ENCODE measurements at places on chromosomes 7 and 10.
A peak's percentile ranks its signal among the peaks of the same experiment; 100 is the strongest.

DNA sequence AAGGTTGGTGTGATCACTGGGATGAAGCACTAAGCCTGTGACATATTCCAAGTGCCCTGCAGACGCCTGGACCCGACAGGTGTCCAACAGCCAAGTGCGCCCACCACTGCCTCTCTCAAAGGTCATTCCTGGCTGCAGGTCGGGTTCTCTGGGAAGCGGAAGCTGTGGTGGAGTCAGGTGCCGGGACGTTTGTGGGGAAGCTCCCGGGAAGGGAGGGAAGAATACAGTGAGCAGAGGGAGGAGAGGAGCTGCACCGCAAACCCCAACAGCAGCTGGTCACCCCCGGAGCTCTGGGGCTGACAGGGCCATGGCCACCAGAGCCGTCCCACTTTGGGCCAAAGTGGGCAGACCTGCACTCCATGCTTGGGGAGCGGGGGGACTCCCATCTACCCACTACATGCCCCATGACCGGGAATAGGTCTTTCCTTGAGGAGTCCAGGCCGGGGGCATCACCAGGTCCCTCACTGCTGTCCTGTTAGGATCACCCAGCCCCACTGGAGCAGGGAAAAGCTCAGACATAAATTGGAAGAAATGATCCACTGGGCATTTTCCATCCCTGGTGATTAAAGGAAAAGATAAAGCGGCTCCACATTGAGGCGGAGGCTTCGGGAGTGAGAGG, 84.5 kb upstream of the PPP2R2D start:
- DNase-seq = no peak

DNA sequence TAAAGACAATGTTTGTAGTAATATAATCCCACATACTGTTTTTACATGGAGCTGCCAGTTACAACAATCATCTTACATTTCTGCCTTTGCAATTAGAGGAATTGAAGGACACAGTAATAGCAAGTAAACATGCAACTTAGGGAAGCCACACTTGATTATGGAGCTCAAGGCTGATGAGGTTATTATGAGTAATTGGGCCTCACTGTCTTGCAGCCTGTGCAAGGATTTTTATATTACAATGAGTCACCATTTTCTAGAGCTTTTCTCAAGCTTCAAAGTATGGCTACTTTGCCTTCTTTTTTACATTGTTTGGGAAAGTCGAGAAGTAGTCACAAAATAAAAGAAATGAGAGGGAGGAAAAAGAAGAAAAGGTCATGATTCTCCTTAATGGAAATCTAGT, 226.4 kb downstream of the KIAA1217 start:
- DNase-seq = no peak

DNA sequence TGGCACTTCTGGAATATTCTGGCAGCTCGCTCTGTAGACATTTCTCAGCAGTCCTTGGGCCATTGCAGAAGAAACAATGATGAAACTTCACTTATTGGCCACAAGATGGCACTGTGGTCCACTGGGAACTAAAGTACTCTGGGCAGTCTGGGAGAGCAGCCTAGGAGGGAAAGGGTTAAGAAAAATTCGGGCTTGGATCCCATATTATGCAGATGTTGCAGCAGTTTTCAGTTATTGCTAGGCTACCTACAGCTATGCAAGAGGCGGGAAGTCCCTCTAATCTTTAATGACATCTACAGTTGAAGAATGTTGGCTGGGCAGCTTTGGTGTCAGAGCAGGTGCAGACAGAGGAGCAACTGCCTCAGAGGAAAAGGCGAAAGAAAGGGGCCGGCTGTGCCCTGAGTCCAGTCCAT, 201.7 kb upstream of the PRSS58 start:
- peak; percentile 79 for DNase-seq

GRCh38 chr7:38699471-38699870, 68.3 kb upstream of the AMPH start:
- DNase-seq = peak; percentile 62

GRCh38 chr10:21261842-21262294, 263.6 kb downstream of the SKIDA1 start:
- DNase-seq = no peak

- no peak for DNase-seq
These were observed 160.6 kb downstream of the SFMBT2 start for GRCh38 chr10:7250236-7250635.

DNA sequence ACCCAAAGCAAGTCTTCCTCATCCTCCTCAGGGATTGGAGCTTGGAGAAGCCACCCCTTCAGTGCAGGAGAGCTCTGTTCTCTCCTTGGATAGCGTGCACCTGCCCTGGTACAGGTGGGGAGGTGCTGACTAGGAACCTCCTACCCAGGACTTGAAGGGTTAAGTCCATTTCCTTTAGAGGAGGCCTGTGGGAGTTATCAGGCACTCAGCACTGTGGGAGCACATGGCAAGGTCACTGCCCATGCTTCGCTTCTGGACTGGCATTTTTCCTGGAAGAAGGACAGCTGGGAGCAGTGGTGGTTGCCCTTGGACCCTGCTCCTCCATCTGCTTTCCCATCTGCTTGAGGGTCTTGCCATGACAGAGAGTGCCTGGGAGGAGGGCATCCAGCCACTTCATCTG, 142.8 kb downstream of the CXCL12 start:
- DNase-seq = no peak

DNA sequence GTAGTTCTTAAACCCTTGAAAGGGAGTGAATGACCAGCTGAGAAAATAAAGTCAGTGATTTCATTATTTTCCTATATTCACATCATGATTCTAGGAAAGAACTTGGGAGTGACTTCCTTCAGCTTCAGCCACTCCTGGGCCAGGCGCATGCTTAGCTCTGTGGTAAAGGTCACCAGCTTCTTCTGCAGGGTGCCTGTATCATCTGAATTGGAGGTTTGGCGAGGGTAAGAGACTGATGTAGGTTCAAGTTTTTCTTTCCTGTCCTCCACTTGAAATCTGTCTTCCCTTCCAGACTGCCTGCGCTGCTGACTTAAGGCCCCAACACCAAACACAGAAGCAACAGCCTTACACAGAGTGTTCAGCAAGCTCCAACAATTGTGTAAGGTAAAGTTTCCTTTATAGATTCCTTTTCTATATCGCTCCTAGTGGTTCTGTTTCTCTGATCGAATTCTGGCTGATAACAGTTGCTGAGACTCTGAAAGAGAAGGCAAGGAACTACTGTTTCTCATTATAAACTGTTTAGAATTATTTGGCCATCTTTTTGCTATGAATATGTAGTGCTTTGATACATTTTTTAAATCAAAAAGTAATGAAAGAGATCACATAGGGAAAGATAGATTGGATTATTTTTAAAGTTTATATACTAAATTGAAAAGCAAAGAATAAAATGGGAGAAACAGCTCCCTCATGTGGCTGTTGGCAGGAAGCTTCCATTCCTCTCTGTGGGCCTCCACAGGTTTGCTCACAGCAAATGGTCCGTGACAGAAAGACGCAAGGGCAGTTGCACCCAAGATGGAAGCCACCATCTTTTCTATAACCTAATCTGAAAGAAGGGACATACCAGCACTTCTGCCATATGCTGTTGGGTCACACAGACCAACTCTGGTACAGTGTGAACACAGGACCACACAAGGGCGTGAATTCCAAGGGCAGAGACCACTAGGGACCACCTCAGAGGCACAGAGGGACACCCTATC, 14.0 kb downstream of the GATAD1 start:
- peak; percentile 64 for DNase-seq

DNA sequence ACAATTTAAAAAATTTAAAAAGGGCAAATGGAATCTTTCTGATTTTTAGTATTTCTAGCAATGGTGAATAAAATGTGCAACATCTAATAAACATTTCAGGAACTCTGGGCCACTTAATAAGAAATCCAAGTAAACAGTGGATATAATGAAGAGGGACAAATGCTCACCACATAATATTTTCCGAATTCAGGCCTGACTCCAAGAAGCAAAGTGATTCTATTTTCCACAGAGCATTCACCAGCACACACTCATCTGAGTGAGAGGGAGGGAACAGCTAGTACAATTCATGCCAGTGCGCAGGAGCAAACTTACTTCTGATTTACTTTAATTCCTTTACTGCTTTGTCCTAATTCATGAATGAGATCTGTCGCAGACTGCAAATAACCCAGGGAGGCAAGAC, 10.1 kb downstream of the NPVF start:
- no peak for DNase-seq

DNA sequence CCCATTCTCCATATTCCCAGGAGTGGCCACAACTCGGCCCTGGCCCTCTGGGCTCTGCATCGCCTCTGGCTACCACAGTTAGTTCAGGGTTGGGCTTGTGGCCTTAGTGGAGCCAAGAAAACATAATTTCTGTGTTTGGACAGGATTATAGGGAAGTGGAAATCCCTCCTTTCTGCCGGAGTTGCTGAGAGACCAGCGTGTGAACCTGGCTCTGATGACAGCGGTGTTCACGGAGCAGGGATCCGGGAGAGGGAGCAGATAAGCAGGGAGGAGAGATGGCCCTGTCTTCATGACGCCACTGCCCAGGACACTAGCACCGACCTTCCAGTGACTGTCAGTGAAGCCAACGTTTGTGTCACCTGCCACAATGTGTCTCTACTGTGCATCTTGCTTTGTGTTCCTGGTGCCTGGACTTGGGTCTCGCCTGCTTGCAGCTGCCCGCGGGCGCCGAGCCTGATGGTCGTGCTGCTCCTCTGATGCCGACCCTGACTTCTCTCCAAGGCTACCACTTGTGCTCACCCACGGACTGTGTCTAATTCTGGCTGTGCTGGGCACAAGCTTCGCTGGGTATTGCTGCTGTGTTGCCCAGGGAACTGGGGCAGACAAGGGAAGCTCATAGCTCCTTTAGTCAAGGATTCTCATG, 67.0 kb upstream of the VIPR2 start:
- no peak for DNase-seq

DNA sequence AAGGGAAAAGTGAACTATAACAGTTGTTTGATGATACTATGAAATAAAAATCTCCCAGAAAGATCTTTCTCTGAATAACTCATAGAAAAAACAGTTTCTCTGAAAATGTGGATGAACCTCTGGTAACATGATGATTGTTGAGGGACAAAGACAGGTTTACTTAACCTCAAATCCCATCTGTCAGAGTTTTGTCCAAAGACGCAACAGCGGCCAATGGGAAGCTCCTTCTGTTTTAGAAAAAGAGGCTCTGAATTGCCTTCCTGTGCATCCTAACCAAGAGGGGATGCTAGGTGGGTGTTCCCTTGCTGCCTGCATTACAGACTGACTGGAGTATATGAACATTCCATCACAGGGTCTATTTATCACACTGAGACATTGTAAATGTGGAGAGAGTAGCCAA, 8.9 kb upstream of the HYCC1 start:
- DNase-seq = no peak

DNA sequence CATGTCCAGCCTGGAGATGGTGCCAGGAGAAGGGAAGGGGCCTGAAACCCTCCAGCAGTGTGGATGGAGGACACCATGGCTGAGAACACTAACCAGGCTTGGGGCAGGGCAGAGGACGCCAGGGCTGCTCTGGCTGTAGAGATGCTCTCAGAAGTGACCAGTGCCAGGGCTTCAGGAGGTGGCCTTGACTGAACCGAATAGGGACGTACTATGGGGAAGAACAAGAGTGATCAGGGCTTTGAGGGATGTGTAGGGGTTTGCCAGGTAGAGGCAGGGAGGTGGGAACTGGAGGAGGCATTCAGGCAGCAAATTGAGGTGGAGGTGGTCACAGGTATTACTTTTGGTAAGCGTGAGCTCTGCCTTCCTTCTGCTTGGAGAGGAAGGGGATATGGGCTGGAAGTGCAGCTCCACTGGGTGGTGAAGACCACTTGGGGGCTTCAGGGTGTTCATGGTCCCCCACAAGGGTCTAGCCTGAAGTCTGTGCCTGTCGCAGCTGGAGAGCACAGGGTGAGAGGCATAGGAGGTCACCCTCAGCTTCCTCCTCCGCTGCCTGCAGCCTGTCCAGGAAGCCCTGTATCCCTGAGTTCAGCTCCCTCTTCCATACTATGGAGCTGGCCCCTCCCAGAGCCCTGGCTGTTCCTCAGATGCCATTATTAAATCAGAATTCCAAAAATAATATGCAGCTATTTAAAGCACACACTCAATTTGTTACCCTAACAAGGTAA, 27.8 kb downstream of the ADCY1 start:
- DNase-seq = no peak

DNA sequence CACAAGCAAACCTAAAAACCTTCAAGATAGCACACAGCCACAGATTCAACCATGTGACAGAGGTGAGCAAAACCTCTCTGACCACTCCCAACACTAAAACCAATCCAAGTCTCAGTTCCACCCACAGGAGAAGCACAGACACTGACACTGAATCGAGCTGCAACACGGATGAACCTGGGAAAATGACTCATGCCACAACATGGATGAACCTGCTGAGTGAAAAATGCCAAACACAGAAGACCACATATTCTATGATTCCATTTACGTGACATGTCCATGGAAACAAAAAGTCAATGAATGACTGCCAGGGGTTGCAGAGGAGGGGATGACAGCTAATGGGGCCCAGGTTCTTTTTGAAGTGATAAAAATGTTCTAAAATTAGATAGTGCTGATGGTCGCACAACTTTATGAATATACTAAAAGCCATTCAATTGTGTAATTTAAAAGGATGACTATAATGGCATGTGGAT, 22.0 kb downstream of the CYTH3 start:
- no peak for DNase-seq

Data from cardiac fibroblast (primary cell).